CD4-positive, alpha-beta T cell treated with Interleukin-17A for 4 hours (primary cell): ENCODE measurements at places on chromosomes 3 and 15.

DNA sequence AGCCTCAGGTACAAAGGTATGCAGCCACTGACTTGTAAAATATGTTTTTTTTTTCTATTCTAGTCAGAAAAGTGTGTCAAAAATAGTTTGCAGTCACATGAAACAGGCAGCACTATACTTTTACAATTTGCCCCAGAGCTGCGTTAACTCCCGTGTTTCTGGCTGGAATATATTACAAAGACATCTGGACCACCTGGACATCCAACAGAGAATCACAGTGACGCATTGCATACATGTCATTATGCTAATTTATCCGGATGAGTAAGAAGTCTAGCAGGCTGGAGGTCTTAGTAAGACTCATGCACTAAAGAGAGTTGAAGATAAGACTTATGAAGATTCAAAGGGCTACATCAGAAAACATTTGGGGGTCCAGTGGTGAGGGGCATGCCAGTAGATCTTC, 39.2 kb upstream of the STRIT1 start:
- no peak for DNase-seq

DNA sequence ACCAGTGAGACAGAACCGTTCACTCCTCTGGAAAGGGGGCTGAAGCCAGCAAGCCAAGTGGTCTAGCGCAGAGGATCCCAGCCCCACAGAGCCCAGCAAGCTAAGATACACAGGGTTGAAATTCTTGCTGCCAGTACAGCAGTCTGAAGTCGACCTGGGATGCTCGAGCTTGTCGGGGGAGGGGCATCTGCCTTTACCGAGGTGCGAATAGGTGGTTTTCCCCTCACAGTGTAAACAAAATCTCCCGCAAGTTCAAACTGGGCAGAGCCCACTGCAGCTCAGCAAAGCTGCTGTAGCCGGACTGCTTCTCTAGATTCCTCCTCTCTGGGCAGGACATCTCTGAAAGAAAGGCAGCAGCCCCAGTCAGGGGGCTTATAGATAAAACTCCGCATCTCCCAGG, 11.4 kb downstream of the CEP97 start:
- no peak for DNase-seq

- peak; percentile 79 for DNase-seq
Measured at GRCh38 chr3:186931532-186932280, 1.4 kb downstream of the ST6GAL1 start.

- no peak for DNase-seq
Measured at GRCh38 chr15:64950888-64951287, 38.8 kb downstream of the SPG21 start.

DNA sequence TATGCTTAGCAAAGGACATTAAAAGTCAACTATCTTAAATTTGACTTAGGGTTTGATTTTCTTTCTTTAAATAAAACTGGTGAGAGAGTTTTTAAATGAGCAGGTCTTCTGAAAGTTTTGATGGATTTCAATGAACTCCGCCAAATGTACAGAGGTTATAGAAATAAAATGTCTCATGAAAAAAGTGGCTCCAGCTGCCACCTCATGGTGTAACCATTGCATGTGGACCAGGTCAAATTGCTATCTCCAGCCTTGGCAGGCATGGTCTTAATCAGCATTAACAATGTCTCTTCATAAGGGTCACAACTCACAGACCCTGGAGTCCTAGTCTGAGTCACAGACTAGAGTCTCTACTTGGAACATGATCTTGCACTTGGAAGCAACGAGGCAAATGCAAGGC, 182.3 kb downstream of the ADAMTS17 start:
- no peak for DNase-seq

DNA sequence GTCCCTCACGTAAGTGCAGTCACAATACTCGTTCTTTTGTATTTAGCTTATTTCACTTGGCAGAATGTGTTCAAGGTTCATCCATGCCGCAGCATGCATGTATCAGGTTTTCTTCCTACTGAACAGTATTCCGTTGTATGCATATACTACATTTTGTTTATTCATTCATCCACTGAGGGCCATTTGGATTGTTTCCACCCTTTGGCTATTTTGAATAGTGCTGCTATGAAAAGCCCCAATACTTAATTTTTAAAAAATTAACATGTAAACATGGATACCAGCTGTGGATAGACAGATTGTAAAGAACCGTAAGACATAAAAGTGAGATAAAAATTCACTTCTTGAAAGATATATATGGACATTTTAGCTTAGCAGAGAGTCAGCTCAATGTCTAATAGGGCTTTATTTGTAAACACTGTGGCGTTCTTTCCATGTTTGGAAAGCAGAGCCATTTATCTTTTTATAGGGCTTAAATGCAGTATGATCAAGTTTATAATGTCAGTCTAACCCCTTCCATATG, 115.9 kb downstream of the VPS8 start:
- DNase-seq, result no peak

DNA sequence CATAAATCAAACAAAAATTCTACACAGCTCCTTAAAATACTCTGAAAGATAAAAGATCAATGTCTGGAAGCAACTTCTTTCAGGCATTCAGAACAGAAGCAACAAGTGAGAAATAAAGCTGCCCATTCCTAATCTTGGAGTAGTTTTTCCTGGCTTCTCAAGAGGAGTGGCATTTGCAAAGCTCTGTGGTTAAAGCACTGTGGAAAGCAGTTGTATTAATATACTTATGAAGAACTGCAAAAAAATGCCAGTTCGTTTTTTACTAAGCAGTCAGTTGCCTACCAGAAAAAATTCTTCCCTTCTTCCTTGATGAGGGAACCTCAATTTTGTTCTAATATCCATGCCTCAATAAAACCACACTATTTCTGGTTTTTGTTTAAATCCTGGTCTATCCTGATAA, 197.8 kb downstream of the TNIK start:
- DNase-seq, result no peak

DNA sequence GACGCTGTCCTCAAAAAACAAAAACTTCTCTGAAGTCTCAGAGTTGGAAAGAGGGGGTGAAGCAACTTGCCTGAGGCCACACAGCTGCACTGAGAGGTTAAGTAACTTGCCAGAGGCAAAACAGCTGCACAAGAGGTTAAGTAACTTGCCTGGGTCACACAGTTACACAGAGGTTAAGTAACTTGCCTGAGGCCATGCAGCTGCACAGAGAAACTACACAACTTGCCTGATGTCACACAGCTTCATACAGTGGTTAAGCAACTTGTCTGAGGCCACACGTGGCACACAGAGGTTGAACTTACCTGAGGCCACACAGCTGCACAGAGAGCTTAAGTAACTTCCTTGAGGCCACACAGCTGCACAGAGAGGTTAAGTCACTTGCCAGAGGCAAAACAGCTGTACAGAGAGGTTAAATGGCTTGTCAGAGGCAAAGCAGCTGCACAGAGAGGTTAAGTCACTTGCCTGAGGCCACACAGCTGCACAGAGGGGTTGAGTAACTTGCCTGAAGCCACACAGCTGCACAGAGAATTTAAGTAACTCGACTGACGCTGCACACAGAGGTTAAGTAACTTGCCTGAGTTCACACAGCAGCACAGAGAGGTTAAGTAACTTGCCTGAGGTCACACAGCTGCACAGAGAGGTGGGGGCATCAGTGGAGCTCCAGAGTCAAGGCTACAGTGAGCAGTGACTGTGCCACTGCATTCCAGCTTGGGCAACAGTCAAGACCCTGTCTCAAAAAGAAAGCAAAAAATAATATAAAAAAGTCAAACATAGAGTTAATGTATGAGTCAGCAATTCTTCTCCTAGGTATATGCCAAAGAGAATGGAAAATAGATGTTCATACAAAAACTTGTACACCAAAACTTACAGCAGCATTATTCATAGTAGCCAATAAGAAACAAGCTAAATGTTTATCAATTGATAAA, 12.0 kb upstream of the ACAD9 start:
- DNase-seq, result no peak

DNA sequence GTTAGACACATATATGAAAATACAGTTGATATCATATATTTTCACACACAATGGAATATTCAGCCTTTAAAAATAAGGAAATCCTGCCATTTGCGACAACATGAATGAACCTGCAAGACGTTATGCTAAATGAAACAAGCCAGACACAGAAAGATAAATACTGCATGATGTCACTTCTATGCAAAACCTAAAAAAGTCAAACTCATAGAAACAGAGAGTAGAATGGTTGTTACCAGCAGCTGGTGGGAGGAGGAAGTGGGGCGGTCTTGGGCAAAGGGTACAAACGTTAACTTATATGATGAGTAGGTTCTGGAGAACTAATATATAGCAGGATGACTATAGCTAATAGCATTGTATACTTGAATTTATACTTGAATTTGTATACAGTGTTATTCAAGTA, 213.2 kb upstream of the NR2F2 start:
- no peak for DNase-seq

DNA sequence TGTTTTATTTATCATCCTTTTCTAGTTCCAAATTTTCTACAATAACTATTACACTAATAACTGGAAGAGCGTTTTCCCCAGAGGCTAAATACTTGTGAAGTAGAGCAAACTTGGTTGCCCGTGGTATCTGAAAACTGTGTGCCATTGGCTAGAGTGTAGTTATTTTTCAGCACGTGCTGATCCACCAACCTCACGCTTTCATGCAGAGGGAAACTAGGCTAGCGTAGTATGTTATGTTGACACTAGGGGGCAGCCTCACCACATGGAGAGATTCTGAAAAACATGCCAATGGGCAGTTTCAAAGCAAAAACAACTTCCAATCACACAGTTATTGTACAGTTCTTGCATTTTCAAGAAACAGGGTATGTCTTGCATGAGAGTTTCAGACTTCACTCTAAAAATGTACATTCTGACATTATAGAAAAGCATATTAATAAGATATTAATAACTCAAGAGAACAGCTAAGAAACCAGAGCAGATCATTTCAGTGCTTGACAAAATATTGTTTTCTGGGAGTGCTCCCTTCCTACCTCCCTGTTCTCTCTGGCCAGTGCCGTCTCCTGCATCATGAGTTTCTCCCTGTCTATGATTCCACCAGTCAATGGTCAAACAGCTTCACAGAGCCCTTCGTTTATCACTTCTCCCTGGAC, 39.7 kb downstream of the SPATA12 start:
- DNase-seq, result peak; percentile 62

GRCh38 chr15:39583596-39584265, 2.9 kb downstream of the THBS1 start:
- DNase-seq, result peak; percentile 43

DNA sequence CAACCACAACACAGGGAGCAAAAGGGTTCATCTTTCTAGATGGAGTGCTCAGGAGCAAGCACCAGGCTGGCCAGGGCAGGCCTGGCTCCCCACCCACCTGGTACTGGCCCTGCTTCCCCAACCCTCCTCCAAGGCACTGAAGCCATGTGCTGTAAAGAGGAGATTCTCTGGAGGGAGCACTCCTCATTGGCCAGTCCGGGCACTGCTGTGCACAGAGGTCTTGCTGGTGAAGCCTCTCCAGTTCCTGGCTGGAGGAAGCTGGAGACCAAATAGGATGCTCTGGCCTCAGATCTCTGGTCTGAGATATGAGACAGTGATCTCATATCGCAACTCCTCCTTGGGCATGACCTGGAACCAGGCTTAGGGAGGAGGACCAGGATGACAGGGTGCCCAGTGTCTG, 7.7 kb upstream of the SEMA3F start:
- DNase-seq, result no peak

DNA sequence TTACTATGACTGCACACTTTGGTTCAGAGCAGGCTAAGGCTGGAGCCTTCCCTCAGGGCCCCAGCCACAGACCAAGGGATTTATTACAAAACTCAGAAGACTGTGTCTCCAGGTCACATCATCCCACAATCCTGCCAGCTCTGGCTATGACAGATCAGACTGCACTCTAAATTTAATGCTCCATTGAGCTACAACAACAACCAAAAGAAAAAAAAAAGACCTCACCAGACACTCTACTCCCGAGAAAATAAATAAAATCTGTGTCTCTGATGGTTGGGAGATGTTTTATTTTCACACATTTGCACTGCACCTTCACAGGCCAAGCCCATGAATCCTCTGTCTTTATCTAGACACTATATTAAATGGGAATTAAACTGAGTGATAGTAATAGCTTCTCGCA, 50.8 kb upstream of the CTNNB1 start:
- no peak for DNase-seq

DNA sequence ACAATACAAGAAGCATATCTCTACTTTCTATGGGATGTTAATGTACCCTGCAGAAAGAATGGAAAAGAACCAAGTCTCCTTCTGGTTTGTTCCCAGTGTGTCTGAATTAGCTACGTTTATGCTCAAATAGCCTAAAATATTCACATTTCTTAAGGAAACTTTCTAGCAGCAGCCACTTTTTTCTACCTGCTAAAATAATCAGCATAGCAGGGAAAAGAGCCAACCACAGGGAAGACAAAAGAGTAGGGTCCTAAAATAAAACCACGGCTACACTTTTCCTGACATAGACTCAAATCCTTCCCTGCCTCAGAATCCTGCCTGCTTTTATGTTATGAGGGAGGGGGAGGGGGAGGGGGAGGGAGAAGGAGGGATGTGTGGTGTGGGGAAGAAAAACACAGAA, 136.7 kb downstream of the GBE1 start:
- DNase-seq, result no peak

GRCh38 chr3:5160940-5161858, 26.3 kb upstream of the EDEM1 start:
- DNase-seq, result no peak

DNA sequence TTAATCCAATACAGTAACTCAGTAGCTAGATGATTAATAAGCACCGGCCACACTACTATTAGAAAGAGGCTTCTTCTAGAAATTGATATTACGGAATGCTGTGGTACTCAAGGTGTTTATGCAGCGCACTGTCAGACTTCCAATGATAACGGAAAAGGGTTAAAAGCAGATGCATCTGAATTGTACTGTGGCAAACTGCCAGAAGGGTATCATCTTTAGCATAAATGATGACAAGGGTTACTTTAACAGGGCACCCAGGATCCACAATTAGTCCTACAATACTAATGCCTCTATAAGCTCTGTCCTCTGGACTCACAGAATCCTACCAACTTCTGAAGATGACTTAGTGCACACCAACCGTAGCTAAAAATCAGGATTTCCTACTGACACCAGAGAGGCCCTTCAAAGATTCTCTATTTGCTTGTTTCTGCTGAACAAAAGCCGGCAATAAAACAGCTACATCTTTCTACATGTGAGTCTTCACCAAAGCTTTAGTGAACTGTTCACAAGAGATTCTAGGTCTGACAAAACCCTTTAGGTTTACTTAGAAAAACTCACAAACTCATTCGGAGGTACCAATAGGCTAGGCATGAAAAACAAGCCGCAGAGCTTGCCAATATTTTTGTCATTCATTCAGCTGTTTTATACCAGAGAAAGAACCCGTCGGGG, 7.1 kb downstream of the SATB1 start:
- no peak for DNase-seq

- DNase-seq, result no peak
Measured at GRCh38 chr3:119376758-119377157, 82.6 kb downstream of the ARHGAP31 start.

DNA sequence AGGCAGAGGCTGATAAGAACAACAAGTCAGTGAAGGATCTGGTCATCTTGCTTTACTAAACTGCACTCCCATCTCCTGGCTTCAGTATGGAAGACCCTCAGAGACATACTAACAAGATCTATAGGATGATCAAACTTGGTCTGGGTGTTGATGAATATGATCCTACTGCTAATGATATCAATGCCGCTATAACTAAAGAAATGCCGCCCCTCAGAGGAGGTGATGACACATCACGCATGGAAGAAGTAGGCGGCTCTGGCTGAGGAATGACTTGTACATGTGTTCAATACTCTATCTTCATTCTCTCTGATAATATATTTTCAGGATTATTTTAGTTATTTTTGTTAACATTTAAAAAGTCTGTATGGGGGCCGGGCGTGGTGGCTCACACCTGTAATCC, 17.5 kb upstream of the EIF2B5 start:
- DNase-seq, result no peak
